Fibroblast of skin of left biceps (primary cell): ENCODE measurements at places on chromosomes 4 and X.

GRCh38 chr4:112318239-112319142 lies 21.3 kb downstream of the ALPK1 start:
- DNase-seq = no peak

- DNase-seq = no peak
These were observed 1212.5 kb upstream of the PRKX start for GRCh38 chrX:4925911-4926310.

- DNase-seq = no peak
These were observed 1.2 kb downstream of the PRKX start for GRCh38 chrX:3712051-3712869.

DNA sequence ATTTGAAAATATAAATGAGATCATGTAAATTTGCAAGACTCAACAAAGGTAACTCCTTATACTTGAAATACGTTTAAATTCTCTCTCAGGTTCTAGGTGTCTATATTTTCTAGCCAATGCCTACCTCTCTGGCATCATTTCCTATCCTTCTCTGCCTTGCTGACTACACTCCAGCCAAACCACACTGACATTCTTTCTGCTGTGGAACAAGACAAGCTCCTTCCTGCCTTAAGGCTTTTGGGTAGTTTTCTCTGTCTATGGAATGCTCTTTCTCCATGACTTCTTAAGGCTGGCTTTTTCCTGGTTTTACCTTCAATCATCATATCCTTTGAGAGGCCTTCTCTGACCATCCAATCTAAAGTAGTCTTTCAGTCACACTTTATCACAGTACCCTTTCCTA lies 201.0 kb downstream of the SPRY1 start:
- no peak for DNase-seq

DNA sequence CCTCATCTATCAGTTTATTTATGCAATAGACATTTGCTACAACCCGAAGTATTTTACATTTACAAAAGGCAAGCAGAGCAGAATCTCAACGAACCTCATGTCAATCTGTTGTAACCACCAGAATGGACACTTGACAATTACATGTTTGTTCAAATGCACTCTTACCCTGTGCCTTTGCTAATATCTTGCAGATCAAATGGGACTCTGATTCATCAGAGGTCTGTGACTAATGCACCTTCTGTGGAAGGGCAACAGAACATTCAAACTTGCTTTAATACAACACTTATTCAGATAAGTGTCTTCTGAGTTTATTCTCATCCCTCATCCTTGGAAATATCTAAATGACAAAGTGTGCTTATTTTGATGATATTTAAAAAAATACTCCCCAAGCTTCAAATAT lies 644.7 kb upstream of the PCDH10 start:
- DNase-seq = no peak

DNA sequence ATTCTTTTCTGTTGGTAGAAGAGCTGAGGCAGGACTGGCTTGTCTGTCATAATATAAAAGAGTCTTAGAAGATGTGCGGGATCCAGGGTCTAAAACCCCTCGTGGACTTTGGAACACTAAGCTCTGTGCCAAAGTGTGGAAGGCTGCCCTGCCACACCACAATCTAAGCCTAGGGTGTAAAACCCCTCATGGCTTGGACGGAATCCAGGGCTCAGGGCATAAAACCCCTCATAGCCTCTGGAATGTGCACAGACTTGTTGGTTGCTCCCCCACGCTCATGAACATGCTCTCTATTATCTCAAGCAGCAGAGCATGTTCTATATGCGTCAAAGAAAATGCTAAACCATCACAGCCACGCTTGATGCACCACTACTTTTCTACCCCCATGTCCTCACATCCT lies 483.6 kb downstream of the GABRG1 start:
- no peak for DNase-seq

- no peak for DNase-seq
These were observed 326.3 kb upstream of the ZCCHC13 start for GRCh38 chrX:73977542-73978169.

DNA sequence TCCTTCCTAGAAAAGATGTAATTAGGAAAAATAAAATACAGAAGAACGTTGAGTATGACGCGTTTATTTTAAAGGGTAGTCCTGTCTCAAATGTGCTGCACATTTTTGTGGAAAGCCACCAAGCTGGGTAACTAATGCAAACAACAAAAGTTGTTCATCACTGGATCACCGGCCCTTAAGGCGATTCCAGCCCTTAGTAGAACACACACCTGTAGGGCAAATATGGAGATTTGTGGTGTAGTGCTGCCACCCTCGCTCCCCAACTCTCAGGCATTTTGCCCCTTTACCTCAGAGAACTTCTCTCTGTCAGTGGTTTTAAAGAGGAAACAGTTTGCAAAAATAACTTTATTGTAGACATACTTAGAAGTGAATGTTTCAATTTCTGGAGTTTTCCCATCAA lies 1.9 kb downstream of the TBL1X start:
- DNase-seq = no peak

DNA sequence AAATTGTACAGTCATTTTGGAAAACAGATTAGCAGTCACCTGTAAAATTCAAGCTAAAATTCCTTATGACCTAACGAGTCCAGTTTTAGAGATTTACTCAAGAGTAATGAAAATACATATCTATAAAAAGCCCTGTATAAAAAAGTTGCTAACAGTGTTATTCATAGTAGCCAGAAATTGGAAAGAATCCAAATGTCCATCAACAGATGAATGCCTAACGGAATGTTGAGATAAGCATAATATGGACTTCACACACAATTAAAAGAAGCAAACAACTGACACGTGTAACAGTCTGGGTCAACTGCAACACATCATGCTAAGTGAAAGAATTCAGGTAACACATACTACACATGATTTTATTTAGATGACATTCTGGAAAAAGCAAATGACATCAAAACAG lies 584.8 kb upstream of the AGA start:
- DNase-seq = no peak

DNA sequence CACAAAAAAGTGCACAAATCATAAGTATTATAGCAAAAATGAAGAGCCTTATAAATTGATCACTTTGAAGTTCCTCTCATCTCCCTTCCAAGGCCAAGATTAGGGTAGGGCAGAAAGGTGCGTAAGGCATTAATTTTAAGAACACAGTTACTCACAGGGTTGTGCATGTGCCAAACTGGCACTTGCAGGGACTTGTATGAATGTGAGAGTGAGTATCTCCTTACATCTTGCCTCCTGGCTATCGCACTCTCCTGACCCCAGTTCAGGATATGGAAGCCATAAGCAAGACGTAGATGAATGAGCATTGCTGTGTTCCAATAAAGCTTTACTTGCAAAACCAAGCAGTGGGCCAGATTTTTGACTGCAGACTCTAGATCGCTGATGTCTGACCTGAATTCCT lies 510.1 kb upstream of the AADAT start:
- no peak for DNase-seq

DNA sequence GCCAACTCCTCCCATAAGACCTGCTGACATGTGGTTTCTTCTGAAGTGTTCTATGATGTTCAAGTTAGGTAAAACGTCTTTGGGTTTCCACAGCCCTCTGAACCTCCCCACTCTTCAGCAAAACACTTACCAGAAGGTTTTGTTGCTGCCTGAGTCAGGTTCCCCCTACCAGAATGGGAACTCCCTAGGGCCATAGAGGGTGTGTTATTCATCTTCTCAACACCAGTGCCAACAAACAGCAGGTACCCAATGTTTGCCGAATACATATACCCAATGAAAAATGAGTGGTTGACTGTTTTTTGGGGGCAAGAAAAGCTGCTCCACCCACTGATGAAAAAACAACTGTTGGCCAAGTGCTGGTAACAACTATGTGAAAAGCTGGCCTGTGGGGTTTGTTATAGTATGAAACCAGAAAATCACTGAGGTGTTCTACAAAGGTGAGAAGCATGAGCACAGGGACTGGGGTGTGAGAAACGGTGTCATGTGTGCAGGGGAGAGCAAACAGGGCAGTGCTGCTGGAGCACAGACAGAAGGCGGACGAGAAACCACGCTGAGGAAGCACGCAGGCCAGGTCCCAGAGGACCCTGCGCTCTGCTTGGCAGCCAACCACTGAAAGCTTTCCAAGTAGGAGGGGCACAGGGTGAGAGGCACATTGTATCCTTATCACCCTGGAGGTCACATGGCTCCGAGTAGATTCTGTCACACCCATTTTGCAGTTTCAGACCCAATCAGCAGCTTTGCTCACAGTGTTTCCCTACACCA lies 28.8 kb downstream of the ATP8A1 start:
- no peak for DNase-seq

DNA sequence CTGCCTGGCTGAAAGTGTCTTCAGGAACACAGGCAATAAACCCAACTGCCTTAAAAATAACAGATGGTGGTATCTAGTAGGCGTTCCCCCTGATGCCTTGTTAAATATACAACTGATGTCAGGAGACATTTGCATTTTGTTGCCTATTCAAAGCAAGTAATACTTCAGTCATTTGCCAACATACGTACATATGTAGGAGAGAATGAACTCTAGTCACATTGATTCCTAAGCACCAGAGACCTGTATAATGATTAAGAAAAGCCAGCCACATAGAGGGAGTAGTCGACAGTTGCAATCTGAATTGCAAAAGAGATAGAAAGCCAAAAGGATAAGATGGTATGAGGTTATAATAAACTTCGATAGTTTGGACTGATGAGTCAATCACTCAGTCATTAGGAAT lies 191.0 kb upstream of the EMCN start:
- DNase-seq = no peak

- DNase-seq = no peak
These were observed 39.6 kb upstream of the ZNF81 start for GRCh38 chrX:47797084-47797483.

DNA sequence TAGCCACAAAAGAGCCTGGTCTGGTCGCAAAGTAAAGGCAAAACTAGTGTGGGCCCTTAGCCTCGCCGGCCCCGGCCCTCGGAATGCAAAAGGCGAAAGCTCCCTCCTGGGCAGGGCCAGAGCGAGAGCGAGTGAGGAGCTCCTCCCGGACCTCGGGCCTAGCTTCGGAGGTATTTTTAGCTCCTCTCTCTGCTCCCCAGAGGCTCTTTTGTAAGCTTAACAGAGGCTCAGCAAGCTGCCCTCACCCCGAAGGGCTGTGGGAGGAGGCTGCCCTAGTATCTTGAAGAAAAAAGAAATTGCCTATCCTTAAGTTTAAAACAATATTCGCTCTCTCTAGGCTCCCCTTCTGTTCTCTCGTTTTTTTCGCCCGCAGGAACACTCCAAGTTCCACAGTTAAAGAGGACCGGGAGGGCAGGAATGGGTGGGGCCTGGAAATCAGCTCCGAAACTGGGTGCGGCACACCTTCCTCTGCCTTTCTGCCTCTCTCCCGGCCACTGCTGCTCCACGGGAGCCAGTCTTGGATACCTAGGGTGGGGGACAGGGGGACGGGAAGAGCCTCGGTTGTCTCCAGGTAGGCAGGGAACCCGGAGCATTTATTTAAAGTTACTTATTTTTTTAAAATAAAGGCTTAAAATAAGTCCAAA lies 12.1 kb downstream of the HAND2 start:
- no peak for DNase-seq

DNA sequence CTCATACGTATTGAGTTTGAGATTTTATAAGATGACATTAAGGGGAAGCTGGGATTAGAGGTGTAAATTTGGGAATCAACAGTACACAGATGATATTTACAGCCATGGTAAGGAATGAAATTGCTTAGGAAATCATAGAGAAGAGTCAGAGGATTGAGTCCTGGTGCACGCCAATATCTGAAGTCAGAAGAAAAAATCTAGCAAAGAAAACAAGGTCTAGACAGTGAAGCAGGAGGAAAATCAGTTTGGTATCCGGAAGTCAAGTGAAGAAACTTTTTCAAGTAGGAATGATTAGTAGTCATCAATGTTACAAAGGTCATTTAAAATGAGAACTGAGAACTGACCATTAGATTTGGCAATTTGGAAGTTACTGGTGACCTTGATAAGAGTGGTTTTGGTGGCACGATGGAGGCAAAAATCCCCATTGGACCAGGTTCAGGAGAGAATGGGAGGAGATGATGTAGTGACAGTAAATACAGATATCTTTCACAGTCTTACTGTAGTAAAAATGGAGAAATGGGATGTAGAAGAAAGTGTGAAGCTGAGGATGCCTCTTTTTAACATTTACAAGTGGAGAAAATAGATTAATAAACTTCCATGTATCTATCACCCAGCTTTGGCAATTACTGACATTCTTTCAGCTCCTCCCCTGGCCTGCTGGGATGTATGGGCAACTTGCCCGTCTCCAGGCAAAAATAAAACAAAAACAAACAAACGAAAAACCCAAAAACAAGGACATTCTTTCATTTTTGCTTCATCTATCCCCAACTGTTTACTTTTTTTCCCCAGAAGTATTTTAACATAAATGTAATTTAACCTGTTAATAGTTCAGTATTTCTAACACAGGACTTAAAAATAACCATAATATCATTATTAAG lies 11.4 kb upstream of the GPR34 start:
- DNase-seq = no peak

DNA sequence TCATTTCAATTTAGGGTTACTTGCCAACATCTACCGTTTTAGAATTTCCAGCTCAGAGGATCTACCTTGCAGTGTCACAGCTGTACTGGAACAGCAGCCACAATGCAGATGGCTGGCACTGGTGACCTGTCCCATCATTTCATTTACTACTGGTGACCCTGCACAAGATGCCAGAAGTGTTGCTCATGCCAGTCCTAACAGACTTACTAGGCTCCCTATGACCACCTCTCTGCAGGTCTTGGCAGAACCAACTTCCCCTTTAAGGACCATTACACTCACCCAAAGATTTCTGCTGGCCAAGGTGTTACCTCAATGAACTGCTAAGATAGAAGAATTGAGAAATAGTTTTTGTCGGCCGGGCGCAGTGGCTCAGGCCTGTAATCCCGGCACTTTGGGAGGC lies 106.9 kb downstream of the C4orf51 start:
- DNase-seq = no peak

GRCh38 chrX:15790769-15791290 lies 546 bp downstream of the ZRSR2 start:
- DNase-seq = no peak

GRCh38 chrX:115490814-115491213 lies 70.2 kb upstream of the PLS3 start:
- DNase-seq = no peak
